AML-193 (cell line): ENCODE measurements at places on chromosomes 3 and 15.

DNA sequence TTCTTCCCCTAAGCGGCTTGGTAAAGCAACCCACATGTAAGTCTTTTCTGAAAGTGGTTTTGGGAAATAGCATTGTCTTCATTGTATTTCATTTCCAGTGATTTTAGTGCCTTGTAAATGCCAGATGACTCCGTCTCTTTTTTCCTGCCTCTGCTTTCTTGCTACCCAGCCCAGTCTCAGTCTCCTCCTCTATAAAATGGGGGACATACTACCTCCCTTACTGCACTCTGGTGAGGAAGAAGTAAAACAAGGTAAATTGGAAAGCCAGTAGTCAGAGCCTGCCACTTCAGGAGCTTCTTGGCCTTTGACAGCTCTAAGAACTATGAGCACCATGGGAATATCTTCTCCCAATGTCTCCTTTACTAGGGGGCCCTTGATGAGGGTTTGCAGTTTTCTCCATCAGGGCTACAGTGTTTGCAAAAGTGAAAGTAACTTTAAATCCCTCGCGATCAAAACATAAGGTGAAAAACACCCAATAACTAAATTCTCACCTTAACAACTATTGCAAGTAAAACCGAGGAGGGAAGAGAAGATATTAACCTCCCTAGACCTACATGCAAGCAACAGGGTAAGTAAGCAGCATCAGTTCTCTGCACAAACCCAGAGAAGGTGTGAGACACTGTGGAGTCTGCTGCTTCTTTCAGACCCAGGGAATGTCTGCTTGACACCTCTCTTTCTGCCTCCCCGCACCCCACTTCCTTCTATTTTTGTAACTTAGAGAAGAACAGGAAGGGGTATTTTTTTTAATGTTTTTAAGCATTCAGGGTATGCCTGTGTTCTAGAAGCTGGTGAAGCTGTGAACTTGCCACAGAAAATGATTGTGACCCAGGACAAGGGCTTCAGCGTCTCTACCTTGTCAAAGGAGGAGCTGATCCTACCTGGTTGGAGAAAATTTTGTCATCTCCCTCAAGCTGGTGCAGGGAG, 159.1 kb upstream of the EOMES start:
- DNase-seq: peak; percentile 57

- DNase-seq: no peak
Observed at GRCh38 chr15:86018679-86019078, 61.0 kb upstream of the AGBL1 start.

DNA sequence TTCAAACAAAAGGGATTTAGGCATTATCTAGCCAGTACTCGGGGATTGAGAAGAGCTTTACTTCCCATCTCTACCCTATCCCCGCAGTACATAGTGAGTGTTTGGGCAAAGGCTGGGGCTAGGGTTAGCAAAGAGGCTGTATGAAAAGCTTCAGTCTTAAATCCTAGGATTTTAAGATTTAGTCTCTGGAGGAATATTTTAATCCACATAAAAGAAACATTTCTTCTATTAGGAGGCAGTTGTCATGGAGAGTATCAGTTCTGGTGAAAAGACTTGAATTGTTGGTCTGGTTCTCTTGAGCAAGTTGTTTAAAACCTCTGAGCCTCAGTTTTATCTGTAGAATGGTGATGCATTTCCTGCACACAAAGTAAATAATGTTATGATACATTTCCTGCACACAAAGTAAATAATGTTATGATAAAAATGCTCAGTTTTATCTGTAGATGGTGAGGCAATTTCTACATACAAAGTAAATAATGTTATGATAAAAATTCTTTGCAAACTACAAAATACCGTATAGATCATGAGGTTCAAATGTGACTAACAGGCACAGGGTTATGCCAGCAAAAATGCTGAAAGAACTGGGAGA, 53.9 kb upstream of the ZBED2 start:
- no peak for DNase-seq

GRCh38 chr3:152818027-152818426, 16.9 kb upstream of the P2RY1 start:
- DNase-seq: no peak

DNA sequence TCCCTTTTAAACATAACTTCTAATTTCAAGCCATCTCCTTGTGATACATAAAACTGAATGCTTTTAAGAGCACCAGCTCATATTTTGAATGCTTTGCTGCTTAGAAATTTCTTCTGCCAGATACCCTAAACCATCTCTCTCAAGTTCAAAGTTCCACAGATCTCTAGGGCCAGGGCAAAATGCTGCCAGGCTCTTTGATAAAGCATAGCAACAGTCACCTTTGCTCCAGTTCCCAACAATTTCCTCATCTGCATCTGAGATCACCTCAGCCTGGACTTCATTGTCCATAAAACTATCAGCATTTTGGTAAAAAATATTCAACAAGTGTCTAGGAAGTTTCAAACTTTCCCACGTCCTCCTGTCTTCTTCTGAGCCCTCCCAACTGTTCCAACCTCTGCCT, 17.5 kb downstream of the OSTN start:
- DNase-seq: no peak

- no peak for DNase-seq
Observed at GRCh38 chr3:119019767-119020518, 14.7 kb downstream of the IGSF11 start.

GRCh38 chr3:42376344-42376798, 34.0 kb downstream of the LYZL4 start:
- peak; percentile 44 for DNase-seq

DNA sequence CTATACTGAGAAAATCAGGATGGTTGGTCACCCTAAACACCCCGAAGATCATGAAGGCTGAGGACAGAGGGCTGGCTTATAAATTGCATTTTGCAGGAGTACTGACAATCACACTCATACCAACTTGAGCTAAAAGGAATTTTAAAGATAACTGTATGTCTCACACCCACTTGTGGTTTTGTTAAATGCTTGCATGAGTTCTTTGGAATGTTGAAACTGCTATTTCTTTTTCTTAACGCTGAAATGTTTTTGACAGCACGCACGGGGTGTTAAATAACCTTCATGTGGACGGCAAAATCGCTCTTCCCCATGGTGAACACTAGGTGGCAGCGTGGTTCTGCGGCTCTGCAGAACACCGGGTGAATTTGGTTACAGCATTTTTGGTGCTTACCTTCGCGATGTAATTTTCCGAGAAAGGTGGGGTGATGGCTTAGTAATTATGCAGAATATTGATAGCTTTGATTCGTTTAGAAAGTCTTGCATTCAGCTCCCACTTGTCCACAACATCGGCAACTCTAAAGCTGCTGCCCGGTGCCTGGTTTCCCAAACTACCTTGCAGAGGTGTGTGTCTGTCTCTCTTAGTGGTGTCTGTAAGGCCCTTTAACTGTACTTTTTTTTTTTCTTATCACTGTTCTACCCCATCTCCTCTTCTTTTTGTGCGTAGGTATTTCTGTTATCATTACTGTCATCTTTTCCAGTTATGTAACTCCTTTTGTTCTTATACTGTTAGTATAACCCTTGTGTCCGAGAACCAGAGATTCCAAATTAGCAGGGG, 51.7 kb downstream of the ARNT2 start:
- peak; percentile 39 for DNase-seq

- no peak for DNase-seq
Observed at GRCh38 chr3:193734737-193735366, 141.8 kb downstream of the OPA1 start.
